ENCODE measurements at places on chromosomes 16 and 17.

GRCh38 chr17:50636804-50637195 is 2.1 kb downstream of the ABCC3 start:
- DNase-seq = no peak

DNA sequence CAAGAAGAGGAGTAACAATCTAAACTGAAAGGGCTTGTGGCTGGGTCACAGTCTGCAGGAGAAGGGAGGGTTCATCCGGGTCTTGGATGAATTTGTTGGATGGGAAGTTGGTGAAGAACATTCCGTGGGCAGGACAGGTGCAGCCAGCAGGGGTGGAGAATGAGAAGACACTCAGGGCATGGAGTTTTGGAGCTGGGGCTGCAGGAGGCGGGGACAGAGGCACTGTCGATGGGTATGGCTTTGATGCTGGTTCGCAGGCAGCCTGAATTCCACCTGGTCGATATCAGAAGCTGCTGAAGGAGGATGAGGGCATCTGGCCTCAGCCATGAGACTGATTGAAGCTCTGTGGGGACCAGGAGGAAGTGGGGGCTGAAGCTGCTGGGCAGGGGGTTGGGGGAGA is 36.1 kb upstream of the CBFA2T3 start:
- DNase-seq = no peak

DNA sequence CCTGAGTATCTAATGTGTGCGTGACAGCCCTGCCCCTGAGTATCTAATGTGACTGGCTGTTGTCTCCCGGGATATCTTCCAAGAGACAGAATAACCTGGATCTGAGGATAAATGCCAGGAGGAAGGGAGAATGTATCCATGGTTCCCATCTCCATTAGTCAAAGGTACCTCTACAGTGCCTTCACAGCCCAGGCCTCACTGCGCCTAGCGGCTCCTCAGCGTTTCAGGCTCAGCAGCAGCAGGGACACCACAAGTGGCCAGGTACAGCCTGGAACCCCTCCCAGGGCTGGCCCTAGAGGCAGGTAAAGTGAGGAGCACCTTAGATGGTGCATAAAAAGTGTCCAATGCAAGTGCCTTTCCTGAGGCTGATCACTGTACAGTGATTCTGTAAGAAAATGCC is 32.0 kb downstream of the SOCS3 start:
- DNase-seq = no peak

DNA sequence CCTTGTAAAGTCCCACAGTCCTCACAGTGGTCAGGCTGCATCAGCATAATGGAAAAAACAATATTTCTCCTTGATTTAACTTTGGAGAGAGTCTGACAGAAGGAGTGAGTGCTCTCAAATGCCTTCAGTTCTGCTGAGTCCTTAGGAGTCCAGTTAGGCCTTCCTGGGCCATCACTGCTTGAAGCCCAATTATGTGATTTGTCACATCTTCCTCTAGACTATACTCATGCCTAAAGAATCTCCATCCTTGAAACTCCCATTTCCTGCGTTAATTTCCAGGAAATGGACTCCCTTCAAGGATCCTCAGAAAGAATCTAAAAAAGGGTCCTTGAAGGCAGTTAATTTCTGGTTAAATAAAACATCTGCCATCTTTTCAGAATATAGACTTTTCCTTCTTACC is 52.8 kb downstream of the SLFN5 start:
- DNase-seq = no peak

DNA sequence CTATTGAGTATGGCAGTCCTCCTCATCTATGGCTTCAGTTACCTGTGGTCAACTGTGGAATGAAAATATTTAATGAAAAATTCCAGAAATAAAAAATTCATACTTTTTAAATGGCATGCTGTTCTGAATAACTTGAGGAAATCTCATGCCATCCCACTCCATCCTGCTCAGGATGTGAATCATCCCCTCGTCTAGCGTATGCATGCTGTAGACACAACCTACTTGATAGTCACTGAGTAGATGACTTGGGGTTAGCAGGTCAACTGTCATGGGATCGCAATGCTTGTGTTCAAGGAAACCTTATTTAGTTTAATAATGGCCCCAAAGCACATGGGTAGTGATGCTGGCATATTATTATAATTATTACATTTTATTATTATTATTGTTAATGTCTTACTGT is 4.8 kb upstream of the VAC14 start:
- no peak for DNase-seq

GRCh38 chr17:28641579-28641978 is 3.4 kb downstream of the BLTP2 start:
- DNase-seq = no peak

GRCh38 chr17:73625991-73626673 is 18.1 kb downstream of the SDK2 start:
- no peak for DNase-seq

- DNase-seq = peak; percentile 14
Observed at GRCh38 chr16:4624827-4625559, 367 bp downstream of the MGRN1 start.

- DNase-seq = no peak
Observed at GRCh38 chr16:24896439-24896838, 50.7 kb downstream of the SLC5A11 start.

- no peak for DNase-seq
Observed at GRCh38 chr17:68821860-68822696, 133.1 kb downstream of the ABCA8 start.

DNA sequence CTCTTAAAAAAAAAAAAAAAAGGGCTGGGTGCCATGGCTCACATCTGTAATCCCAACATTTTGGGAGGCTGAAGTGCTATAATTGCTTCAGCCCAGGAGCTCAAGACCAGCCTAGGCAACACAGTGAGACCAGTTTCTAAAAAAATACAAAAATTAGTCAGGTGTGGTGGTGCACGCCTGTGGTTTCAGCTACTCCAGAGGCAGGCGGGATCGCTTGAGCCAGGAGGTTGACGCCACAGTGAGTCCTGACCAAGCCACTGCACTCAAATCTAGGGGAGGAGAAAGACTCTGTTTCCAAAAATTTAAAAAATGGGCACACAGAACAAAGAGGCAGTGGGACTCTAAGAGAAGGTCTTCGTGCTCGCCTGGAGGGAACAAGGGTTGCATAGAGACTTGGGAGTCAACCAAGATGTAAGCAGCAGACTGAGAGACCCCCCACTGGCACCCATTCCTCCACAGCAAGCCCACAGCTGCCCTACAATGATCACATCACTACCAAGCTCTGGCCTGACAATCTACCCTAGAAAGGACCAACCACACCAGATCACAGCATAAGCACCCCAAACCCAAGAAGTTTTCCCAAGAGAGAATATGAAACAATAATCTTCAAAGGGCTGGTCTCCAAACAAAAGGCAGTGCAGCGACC is 121.6 kb downstream of the ANKRD11 start:
- no peak for DNase-seq

DNA sequence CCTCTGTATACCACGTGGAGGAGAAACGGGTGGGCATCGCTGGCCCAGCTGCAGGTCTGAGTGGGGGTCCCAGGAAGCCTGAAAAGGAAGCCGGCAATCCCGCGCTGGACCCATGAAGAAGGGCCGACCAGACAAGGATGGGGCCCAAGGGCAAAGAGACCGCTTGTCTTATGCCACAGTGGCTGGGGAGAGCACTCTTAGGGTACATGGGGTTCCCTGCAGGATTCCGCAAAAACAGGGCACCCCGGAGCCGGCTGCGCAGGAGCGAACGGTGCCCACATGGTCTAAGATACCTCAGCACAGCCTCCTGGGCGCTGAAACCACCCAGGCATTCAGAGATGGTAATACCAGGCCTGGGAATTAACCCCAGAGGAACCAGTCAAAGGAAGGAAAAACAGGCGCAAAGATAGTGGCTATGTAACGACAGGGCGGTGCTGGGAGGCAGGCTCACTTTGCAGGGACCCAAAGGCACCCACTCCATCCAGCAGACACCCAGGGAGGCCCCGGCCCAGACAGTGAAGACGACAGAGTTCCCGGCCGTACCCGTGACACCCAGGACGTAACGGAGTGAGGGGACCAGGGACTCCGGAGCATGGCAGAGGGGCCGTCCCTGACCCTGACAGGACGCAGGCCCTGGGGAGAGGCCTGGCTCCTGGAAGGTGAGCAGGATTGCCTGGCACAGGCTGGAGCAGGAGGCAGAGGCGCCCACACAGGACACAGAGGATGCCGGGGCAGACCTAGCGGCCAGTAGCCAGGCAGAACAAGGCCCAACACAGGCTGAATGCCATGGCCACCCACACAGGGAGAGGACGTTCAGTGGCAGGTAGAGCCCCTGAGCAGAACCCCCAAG is 10.3 kb downstream of the PIEZO1 start:
- no peak for DNase-seq

DNA sequence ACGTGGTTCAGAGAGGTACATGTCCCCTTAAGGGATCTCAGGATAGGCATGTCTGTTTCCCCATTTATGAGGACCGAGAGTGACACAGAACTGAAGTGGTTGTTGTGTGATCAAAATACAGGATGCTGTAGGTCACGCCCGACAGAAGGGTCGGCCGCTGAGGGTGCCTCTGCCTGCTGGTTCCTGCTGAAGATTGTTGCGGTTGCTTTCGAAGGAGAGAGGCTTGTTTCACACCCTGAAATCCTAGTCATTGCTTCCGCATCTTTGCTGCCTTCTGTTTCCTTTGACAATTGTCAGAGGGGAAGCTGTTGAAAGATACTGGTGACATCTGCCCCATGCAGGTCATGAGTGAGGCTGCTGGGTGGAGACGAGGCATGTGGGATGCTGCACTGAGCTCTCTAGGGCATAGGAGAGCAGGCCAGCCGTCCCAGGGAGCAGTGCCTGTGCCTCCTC is 3.8 kb upstream of the NAT9 start:
- peak; percentile 41 for DNase-seq

DNA sequence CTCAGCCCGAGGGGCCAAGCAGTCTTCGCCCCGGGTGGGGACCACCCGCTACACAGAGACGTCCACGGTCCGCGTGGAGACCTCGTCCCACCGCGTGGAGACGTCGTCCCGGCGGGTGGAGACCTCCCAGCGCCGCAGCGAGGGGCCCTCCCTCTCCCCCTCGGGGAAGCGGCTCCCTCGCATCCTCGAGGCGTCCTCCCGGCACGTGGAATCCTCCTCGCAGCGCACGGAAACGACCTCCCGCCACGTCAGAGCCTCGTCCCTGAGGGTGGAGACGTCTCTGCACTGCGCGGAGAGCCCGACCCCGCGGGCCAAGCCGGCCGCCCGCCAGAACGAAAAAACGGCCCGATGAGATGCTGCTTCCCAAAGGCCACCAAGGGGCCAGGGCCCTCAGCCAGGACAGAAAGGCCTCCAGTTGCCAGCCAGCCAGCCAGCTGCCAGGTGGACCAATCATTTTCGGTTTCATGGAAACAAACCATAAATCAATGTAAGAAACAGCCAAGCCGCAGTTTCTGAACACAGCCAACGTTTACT is 424 bp downstream of the C17orf100 start:
- DNase-seq = no peak

DNA sequence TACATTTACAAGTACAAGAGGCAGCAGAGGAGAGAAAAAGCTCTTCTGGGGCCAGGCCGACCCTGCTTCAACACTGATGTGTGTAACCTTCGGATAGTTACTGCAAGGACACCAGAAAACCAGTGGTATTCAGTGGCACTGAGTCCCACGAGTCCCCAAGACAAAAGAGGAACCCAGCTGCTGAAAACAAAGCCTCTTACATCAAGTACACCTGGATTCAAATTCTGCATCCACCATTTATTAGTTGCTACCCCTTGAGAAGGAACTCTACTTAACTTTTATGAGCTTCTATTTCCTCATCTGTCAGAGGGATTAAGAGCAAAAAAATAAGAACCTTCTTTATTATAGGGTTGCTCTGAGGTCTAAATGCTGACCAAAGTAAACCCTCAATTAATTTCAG is 2.6 kb downstream of the EARS2 start:
- no peak for DNase-seq

- no peak for DNase-seq
Observed at GRCh38 chr16:49859125-49859811, 3.4 kb upstream of the ZNF423 start.

DNA sequence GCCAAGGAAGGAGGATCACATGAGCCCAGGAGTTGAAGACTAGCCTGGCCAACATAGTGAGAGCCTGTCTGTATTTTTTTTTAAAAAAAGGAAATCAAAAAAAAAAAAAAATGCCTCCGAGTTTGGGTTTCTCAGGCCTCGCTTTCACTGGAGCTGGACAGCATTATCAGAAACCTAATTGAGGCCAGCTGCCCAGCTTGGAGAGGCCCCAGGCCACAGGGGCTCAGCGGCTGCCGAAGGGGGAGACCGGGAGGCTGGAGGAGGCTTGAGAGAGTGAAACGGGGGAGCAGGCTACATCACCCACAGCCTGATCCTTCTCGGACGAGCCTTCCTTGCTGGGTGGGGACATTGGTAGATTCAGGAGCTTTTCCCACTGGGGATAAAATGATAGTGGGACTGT is 5.1 kb downstream of the TTYH2 start:
- no peak for DNase-seq

DNA sequence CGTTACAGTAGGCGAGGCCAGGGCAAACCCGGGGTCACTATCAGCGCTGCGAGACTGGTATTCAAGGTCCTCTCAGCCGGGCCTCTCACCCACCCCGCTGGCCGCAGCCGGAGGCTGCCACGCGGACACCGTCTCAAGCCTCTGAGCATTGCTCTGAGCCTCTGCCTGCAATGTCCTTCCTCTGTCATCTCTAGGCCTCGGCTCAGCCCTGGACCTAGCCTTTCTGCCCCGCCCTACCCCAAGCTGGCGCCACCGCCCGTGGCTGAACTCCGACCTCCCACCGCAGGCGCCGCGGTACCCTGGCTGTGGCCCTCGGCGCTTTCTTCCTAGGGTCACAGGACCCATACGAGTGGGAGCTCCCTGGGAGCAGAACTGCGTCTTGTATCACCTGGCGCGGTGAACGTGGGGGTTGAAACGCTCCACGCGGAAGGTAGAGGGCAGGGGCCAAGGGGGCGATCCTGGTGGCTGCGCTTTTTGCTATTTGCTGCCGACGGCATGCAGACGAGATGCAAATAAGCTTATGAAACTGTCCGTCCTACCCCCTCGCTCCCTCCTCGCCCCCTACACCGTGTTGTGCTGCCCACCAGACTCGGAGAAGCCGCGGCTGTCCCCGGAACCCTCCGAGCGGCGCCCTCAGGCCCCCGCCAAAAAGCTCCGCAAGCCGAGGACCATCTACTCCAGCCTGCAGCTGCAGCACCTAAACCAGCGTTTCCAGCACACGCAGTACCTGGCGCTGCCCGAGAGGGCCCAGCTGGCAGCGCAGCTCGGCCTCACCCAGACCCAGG is 3.7 kb downstream of the DLX4 start:
- no peak for DNase-seq

DNA sequence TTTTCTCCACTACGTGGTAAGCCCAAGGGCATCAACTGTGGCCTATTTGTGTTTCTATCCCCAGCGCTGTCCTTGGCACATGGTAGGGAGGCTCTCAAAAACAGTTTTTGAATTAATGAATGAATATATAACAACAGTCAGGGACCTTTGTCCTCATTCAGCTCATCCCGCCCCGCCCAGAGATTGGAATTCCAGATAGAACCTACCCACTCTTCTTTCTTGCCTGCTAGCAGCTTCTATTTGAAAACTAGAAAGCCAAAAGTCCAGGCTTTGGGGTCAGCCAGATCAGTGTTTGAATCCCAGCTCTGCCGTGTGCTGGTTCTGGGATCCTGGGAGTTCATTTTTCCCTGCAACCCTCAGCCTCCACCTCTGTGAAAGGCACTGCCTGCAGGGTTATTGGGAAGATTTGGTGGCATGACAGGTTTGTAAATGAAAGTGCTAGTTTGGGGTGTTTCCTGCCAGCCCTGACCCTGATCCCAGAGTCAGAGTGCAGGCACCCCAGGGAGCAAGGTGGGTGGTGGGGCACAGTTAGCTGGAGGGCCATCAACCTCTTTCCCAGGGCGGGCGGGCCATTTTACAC is 4.5 kb downstream of the NHERF1 start:
- no peak for DNase-seq

GRCh38 chr17:69358688-69359596 is 32.0 kb upstream of the ABCA5 start:
- no peak for DNase-seq

- peak; percentile 37 for DNase-seq
Observed at GRCh38 chr17:75720656-75721462, at the start of gene ITGB4. ITGB4 (plus strand) TSS chr17:75721459; CDS start chr17:75724704, 3,245 bp downstream.

Measured in activated T-helper 1 cell treated with anti-CD3 and anti-CD28 coated beads, Interleukin-2, amount 50 U/mL, for 16 hours (primary cell).